ENCODE measurements at places on chromosomes 6 and 20.

DNA sequence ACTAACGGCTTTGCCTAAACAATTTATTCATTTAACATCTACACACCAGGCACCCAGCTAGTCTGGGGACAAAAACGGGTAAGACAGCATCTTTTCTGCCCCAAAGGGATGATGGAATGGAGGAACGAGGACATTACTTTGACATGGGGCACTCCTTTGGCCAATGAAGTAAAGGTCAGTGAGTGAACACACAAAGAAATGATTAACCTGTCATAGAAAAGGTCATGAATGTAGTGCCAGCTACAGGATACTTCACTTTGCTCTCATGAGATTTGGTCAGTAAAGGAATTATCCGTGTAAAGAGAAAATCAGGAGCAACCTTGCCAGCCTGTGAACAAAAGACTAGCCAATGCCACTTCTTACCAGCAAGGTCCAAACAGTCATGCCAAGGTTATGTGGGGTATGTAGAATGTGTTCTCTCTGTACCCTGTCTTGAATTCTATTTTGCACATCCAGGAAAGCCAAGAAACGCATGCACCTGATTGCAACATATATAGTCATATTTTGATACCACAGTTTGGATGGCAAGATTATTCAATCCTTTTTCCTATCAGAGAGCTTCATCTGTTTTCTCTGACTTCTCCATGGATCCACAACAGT lies 145.3 kb downstream of the GMPR start:
- no peak for DNase-seq

DNA sequence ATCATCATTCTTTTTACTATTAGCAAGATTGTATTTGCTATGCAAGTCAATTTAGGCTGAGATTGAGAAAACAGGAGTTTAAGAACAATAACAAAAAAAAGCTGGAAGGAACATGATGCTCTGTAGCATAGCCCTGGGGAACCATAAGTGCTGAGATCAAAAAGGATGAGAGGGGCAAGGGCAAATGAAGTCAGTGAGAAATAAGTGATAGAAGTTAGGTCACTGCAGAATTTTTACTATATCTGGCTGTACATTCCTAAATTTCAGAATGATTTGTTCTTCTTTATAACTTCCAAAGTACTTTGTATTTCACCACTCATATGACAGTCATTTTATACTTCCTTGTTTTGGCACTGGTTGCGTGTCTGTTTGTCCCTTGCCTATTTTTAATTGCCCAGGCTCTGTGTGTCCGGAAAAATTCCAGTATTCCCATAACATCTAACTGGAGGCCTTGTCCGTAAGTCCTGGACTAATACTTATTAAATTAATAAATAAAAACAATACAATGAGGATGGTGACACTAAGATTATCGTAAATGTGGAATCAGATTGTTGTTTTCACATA lies 444.7 kb downstream of the TENT5A start:
- DNase-seq, result no peak

DNA sequence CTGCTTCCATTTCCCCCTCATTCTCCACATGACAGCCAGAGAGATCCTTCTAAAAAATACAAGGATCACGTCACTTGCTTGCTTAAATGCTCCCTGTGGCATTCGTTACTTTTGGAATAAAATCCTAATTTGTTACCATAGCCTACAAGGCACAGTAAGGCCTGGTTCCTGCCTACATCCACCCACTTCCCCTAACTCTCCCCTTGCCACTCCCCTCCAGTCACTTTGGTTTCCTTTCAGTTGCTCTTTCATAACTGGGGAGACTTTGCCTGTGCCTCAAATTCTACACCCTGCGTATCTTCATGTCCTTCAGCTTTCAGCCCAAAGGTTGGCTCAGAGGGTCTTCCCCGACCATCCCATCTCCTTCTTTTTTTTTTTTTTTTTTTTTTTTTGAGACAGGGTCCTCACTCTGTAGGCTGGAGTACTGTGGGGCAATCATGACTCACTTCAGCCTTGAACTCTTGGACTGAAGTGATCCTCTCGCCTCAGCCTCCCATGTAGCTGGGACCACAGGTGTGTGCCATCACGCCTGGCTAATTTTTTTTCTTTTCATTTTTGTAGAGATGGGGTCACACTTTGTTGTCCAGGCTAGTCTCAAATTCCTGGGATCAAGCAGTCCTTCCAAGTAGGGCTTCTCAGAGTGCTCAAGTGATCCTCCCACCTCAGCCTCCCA lies 12.5 kb downstream of the ID1 start:
- no peak for DNase-seq

DNA sequence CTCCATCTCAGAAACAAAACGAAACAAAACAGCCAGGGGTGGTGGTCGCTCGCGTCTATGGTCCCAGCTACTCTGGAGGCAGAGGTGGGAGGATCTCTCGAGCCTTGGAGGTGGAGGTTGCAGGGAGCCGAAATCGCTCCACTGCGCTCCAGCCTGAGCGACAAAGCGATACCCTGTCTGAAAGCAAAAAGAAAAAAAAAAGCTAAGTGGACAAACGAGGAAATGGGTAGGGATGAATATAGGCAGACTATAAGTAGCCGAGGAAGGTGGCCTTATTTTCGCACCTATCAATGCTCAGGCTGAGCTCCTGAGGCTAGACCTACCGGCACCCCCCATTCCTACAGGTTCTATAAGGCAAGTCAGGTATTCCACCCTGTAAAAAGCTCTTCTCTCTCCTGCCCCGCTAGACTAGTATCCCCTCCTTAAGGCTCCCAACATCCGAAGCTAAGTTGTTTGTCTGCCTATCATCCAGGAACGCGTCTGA lies 650 bp upstream of the CASP8AP2 start:
- no peak for DNase-seq

DNA sequence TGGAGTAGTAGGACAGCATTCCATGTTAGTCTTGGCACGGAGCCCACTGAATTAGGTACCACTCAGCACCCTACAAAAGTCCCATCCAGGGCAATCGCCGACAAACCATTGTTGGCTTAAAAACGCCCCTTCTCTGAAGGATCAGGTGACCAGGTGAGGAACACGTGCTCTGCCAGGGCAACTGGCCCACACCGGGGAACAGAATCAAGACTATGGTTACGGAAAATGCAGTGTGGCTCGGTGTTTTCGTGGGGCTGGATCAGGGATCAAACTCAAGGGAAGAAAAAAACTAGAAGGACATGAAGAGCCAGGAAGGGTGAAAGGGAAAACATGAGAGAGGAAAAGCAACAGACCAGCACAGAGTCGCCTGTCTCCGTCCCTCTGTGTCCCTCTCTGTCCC lies 177.8 kb upstream of the ARID1B start:
- DNase-seq, result no peak

DNA sequence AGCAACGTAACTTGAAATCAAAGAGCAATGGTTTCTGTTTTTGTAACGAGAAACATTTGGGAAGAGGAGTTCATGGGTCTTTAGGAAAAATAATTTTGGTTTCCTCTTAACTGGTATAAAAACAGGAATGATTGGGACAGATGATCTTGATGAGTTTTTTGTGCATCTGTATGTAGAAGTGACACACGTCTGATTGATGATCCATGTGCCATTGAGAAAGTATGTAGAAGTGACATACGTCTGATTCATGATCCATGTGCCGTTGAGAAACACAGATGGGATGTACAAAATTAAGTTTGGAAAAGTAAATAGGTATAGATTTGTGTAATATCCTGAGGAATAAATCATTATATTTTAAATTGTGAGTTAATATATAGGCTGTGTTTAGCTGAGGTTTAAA lies 2.1 kb downstream of the KIAA1586 start:
- DNase-seq, result no peak

GRCh38 chr6:166598441-166599138 lies 12.1 kb upstream of the RAMACL start:
- DNase-seq, result no peak

- DNase-seq, result no peak
Measured at GRCh38 chr6:4895971-4896370, 107.9 kb downstream of the RPP40 start.

DNA sequence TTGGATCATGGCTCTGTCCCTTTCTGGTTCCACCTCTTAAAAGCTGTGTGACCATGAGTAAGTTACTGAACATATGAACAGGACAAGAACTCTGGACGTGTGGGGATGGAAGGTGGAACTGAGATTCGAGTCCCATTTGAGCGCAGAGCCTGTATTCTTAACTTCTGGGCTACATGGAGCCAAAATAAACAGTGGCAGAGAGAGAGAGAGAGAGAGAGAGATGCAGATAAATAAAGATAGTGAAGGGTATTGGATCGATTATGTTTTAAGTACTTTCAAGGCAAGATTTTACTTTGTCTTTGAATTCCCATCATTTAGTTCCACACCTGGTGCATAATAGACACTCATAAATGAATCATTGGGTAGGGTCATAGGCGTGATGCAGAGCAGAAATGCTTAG lies 39.7 kb downstream of the SLC35D3 start:
- no peak for DNase-seq

DNA sequence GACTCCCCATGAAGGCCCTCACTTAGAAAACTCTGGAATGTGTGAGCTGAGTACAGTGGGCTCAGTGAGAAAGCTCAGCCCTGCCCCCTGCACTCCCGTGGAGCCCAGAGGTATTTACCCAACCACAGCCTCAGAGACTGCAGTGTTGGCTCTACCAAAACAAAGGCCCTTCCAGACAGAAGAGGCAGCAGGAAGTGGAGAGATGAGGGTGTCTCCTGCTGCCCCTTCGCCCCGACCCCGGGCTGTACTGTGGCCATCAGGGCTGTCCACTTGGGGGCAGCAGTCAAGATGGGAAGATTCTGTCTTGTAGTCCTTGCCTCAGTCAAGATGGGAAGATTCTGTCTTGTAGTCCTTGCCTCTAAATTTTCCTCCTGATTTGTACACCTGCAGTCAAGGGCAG lies 341.3 kb downstream of the TAF4 start:
- peak; percentile 14 for DNase-seq

GRCh38 chr6:111030008-111031007 lies 48.5 kb downstream of the RPF2 start:
- peak; percentile 43 for DNase-seq

GRCh38 chr6:26330859-26331217 lies 34.2 kb upstream of the BTN3A2 start:
- no peak for DNase-seq

GRCh38 chr6:7587631-7588100 lies 2.3 kb upstream of the SNRNP48 start:
- no peak for DNase-seq

- no peak for DNase-seq
Measured at GRCh38 chr20:37416848-37417616, 71.1 kb downstream of the SRC start.

DNA sequence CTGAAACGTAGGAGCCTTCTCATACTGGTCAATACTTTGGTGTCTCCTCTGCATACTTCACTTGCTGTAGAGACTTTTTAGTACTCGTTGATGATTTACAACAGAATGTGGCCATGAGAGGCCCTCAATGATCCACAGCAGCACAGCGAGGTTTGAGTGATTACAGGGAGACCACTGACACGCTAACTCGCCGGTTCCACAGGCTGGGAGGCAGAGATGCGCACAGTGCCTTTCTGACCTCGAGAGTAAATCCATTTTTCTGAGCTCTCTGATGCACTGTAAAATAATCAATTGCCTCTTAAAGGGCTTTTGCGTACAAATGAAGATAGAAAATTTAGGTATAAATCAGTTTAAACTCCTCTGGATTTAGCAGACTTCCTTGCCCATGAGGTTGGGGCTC lies 56.2 kb upstream of the TBC1D7 start:
- no peak for DNase-seq

- DNase-seq, result peak; percentile 43
Measured at GRCh38 chr6:131954775-131955107, 3.6 kb upstream of the CCN2 start.

GRCh38 chr6:39910744-39911143 lies 23.5 kb downstream of the MOCS1 start:
- DNase-seq, result no peak

DNA sequence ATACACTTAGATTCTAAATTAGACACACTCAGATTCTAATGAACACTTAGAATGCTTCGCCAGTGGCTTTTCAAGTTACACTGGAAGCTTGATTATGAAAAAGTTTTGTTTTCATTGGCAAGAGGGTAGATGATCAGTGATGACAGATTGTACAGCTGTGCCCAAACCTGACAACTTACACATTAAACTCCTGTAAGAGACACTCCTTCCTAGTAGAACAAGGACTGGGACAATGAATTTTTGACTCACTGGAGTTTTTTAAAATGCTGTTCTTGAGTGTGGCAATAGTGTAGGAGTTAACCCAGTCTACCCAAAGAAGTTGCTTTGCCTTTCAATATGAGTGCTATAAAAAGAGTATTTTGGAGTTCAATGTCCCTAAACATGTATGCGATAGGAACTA lies 140.8 kb downstream of the SLC16A10 start:
- no peak for DNase-seq

DNA sequence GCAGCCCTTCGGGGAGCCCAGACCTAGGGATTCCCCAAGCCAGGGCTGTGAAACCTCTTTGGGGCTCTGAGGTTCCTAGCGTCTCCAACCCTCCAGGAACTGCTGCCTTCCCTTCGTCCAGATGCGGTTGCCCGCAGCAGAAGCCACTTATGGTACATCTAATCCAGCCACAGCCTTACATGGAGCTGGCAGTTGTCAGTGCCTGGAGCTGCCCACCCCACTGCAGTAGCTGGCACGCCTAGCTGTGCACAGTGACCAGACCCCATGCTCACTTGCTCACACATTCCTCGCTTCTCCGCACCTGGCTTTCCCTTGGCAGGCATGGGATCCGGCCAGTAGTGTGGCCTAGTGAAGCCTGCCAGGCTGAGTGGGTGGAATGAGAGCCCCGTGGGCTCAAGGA lies 547.6 kb downstream of the TBC1D32 start:
- DNase-seq, result no peak

DNA sequence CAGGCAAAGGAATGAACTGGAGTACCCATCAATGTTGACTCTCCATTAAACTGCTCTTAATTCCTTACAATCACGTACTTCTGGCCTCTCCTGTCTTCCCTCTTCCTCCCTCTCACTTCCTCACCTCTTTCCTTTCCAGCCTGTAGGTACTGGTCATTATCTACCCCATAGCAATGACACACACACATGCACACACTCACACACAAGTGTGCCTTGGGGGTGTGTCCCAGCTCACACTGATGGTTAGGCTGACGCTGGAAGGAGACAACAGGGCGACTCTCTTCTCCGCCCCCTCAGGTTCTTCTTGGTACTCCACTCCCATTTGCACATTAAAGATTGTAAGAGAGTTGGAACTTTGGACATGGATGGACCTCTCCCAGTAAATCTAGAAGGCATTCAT lies 14.0 kb upstream of the SERPINB9 start:
- no peak for DNase-seq

GRCh38 chr6:170102582-170103481 lies 188.0 kb downstream of the DLL1 start:
- peak; percentile 12 for DNase-seq

GRCh38 chr20:50092436-50092835 lies 20.5 kb downstream of the UBE2V1 start:
- DNase-seq, result no peak

- no peak for DNase-seq
Measured at GRCh38 chr6:33686225-33686924, 25.1 kb downstream of the UQCC2 start.
